Stimulated activated memory B cell treated with anti-CD40 and anti-IgM and Interleukin-4, amounts not matched to agents 10 μg/mL and 1 μg/mL and 100 μg/mL, for 72 hours (primary cell): ENCODE measurements at places on chromosomes 5 and 9.

DNA sequence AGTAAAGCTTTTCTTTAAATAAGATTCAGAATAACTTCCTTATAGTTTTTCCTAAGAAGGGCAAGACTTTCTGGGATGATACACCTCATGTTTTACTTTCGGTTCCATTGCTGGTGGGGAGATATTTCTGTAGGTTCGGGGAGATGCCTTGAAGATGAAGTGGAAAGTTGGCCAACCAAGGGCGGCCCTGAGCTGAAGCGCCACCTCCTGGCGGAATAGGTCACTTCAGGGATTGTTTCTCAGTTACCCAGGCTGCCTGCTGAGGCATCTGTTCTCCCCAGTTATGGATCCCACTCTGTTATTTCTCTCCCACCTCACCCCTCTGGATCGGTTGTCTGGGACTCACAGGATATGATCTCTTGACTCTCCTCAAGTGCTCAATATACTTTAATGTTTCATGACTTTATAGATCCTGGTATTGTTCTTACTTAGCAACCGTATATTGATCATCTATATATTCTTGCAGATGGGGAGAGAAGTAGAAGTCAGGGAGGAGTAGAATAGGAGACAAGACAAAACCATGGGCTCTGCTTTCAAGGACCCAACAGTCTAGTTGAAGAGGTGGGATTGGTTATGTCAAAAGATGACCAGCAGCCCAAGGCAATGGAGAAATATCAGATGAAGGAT, 23.4 kb downstream of the MEGF10 start:
- peak; percentile 80 for ATAC-seq

GRCh38 chr9:130543859-130544258, 35.5 kb upstream of the FUBP3 start:
- no peak for ATAC-seq

DNA sequence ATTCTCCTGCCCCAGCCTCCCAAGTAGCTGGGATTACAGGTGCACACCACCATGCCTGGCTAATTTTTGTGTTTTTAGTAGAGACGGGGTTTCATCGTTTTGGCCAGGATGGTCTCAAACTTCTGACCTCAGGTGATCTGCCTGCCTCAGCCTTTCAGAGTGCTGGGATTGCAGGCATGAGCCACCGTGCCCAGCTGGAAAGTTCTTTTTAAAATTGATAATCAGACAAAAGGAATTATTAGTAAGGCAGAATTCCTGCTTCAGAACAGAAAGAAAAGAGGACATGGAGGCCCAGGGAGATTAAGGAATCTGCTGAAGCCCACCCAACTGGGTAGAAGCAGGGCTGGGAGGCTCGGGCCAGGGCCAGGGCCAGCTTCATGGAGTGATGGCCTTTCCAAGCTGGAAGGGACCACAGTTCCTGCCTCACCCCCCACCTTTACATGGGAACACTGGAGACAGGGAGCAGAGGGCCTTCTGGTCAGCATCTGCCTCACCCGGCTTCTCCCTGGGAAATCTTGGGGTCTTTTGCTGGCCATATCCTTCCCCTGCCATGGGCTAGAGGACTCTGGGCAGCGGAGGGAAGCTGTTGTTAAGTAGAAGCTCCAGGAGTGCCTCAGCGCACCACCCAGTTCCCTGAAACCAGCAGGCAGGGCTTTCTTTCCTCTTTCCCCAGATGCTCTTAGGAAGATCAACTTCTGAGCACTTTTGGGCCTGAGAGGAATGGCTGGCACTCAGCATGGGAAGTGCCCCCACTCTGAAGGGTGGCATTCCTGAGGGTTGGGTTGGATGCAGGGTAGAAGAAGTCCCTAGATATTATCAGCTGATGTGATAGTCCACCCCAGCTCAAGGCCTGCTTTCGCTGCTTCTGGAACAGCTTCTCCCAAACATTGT, 70.1 kb downstream of the RGS3 start:
- no peak for ATAC-seq

DNA sequence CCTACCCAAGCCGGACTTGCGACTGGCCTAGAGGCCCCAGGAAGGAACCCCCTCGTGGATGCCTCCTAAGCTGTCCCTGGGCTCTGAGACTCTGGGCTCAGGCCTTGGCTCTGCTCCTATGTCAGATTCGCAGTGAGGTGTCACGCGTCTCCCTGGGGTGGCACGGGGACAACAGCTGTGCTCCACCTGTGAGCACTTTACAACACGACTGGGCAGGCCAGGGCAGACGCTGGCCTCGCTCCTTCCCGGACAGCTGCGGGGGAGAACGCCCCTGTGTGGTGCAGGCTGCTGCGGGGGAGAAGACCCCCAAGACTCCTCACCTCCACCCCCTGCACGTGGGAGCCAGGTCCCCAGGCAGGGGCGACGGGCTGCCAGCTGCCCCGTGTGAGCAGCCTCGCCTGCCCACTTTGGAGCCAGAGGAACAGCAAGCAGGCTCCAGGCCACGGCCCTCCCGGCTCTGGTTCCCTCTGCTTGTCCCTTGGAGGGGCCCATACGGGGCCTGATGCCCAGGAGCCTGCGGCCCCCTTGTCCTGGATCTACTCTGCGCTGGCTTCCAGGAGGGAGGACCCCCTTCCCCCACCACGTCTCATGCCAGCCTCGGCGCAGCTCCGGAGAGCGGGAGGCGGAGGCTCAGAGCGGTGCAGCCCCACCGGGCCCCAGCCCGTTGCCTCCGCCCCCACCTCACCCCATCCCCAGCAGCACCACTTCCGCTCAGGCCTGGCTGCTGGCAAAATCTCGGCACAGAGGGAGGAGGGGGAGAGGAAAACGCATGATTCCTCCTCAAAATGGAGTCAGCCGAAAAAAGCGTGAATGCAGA, 36.0 kb downstream of the SARDH start:
- peak; percentile 53 for ATAC-seq

GRCh38 chr9:105355781-105356180, 92.1 kb upstream of the FSD1L start:
- peak; percentile 53 for ATAC-seq

GRCh38 chr5:79581535-79581934, 30.7 kb upstream of the TENT2 start:
- no peak for ATAC-seq

DNA sequence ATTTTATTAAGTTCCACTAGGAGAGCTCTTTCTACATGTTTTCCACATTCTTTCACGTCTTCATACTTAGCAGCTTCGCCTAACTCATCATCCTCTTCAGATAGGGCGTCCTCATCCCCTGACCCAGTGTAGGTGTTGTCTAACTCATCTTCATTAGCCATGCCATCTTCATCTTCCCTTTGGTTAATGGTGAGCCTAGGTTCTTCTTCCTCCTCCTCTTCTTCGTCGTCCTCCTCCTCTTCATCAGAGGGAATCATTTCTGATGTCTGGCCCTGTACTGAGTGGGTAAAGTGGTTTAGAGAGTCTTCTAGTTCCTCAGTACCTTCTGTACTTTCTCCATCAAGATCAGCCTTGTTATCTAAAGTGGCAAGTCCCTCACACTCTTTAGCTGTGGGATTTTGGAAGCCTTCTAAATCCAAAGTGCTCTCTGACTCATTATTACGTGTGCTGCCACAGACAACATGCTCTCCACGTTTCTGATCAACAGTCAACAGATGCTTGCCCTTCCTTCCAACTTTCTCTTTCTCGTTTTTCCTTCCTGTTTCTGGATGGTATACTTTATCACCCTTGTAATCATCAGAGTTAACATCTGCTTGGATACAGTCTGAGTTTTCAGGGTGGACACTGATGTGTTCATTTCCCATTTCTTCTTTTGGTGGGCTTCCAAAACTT, 31.1 kb downstream of the TUT7 start:
- no peak for ATAC-seq
